ENCODE measurements at places on chromosomes 3 and 15.

- DNase-seq, result no peak
Observed at GRCh38 chr3:27097182-27097581, 272.0 kb downstream of the NEK10 start.

- DNase-seq, result no peak
Observed at GRCh38 chr3:49476563-49476962, 6.5 kb downstream of the DAG1 start.

GRCh38 chr15:95446854-95447253 is 883.6 kb upstream of the NR2F2 start:
- DNase-seq, result no peak

- DNase-seq, result no peak
Observed at GRCh38 chr15:74209997-74210671, 7.5 kb upstream of the STRA6 start.

GRCh38 chr3:94285872-94286271 is 223.0 kb downstream of the NSUN3 start:
- DNase-seq, result no peak

GRCh38 chr3:30827080-30827479 is 67.4 kb downstream of the GADL1 start:
- DNase-seq, result no peak

DNA sequence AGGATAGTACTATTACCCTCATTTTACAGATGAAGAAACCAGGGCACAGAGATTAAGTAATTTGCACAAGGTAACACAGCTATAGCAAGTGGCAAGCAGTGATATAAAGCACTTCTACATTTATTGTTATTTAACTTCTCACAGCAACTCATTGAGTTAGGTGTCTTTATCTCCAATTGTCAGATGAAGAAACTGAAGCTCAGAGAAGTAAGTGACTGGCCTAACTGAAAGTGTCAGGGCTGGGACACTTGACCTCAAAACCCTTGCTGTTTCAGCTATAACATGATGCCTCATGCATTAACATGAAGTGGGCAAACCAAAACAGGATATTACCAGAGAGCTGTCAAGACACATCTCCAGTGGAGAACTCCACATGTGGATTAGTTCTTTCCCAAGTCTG is 65.8 kb upstream of the LEKR1 start:
- DNase-seq, result no peak

DNA sequence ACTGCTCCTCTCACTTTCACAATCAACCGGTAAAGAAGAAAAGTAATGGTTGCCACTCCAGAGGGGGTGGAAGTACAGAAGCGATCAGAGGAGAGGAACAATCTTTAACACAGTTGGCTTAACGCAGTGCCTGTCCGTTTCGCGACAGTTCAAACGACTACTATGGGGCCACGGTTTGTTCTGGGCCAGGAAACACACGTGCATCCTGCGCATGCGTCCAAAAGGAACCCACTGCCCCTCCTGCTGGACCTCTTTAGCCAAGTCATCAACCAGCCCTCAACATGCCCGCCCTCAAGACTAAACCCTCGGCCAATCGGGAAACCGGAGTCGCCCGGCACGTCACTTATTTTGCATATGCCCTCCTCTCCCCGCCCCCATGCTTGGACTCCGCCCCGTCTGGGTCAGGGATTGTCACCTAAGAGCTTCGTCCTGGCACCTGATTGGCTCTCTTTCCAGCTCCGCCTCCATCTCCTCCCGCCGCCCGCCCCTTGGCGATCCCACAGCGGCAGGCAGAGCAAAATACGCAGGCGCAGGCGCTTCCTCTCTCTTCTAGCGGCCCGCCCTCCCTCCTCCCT is 345 bp upstream of the CDV3 start:
- peak; percentile 98 for DNase-seq

- DNase-seq, result no peak
Observed at GRCh38 chr15:63987796-63988378, 58.4 kb downstream of the DAPK2 start.

DNA sequence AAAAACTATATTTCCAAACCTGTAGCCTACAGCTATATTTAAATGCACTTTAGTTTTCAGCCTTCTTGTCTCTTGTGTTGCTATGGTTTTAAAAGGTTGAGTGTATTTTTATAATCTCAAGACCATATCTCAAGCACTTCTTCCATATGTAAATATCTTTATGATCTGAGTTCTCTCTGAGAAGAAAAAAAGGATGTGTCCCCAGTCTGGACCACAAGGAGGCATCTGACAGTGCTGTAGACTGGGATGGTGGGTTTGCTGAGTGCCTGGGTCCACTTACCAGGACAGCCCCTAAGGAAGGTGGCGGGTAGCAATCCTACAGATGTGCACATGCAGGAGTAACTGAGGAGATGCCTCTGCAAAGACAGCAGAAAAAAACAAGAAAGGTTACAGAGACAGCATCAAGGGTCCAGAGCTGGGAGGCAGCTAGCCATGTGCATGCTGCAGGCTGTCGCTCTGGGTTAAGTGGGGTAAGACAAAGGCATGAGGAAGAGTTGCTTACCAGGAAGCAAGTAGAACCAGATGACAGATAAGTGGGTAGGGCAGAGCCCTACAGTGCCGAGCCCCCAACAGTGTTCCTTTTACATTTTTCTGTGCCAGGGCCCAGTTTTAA is 70.6 kb upstream of the SNRK start:
- DNase-seq, result no peak

DNA sequence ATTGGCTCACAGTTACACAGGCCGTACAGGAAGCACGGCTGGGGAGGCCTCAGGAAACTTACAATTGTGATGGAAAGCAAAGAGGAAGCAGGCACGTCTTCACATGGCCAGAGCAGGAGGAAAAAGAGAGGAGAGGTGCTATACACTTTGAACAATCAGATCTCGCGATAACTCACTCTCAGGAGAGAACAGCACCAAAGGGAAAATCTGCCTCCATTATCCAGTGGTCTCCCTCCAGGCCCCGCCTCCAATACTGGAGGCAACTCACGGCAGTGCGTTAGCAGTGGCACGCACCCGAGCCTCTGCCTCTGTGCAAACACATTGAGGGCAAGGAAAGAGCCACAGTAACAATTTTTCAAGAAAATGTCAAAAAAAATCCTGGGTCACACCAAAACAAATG is 11.0 kb downstream of the OSTN start:
- DNase-seq, result no peak

GRCh38 chr3:33083958-33084357 is 13.0 kb downstream of the GLB1 start:
- DNase-seq, result no peak

DNA sequence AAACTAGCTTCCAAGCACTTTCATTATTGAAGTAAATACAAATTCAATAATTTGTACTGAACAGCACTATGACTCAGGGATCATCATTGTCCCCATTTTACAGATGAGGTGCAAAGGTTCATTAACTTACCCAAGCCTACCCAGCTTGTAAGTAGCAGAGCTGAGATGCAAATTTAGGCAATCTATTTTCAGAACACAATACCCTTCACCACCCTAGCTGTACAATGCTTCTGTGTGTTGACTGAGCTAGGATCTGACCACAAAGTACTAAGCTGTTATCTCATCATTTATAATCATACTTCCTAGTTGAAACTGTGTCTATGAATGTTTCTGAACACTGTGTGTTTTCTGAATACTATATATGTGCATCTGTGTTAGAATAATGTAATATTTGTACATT is 3.2 kb upstream of the ILDR1 start:
- no peak for DNase-seq

GRCh38 chr3:17133632-17134545 is 249.1 kb downstream of the PLCL2 start:
- no peak for DNase-seq

- DNase-seq, result no peak
Observed at GRCh38 chr15:57060799-57061198, 142.4 kb downstream of the TCF12 start.

DNA sequence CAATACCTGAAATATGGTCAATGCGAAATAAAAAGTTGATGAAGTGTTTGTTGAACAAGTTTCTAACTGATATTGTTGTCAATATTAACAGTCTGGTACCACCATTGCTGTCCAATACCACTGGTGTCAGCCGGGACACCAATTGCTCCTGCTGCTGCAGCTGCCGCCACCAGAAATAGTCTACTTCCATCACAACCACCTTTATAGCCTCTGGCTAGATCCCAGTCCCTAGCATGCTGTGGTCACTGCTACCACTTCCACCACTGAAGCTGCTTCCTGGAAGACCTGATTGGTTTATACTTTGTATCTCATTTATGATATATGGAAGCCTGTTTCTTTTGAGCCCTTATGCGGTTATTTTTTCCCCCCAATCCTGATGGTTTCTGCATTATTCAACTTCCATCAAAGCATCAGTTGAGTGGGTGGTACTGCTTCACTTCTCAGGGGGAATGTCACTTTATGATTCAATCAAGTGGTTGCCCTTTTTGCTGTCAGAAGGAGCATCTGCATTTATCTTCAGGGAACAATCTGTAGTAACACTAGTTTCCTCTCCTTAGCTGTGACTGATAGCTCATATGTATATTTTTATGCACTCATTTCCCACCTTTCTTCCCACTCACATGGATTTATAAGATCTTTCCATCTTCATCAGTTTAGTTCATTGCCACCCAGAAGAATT is 11.7 kb downstream of the LNP1 start:
- no peak for DNase-seq

Data from omental fat pad (tissue), 4 donors.